ENCODE measurements at places on chromosomes 7 and 10. TPM values are rescaled to one million over a fixed set of nuclear protein-coding genes. Genes with fewer than 3 reads are reported as not detected.

DNA sequence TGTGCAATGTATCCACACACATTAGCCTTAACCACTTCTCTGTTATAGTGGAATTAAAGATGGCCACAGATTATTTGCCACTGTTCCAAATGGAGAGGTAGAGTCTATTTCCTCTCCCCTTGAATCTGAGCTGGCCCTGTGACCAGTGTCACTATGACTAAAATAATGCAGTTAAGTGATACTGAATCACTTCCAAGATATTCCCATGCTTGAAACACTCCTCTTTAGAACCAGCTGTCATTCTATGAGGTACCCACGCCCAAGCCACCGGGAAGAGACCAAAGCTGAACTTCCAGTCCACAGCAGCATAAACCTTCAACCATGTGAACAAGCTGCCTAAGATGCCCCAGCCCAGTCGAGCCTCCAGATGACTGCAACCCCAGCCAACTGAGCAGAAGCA lies 2.1 kb upstream of the DHX32 start:
- no peak overlapping the region for H3K4me3 ChIP-seq
- H3K36me3 ChIP-seq: no peaks in the 10 kb centered on the region
- H3K27ac ChIP-seq: no peak overlapping the region
- no peaks in the 10 kb centered on the region for H3K4me1 ChIP-seq
- DNase-seq: no peak

- no peak overlapping the region for H3K4me3 ChIP-seq
- no peak overlapping the region for H3K27ac ChIP-seq
- peaks cover 78% of the 10 kb centered on the region for H3K36me3 ChIP-seq
Measured at GRCh38 chr7:92569137-92569536, 21.1 kb downstream of the FAM133B start.

GRCh38 chr7:70719125-70719524 lies 412.8 kb upstream of the GALNT17 start:
- no peaks in the 10 kb centered on the region for H3K36me3 ChIP-seq
- peaks cover 24% of the 10 kb centered on the region for H3K4me1 ChIP-seq
- no peak for DNase-seq
- H3K4me3 ChIP-seq: no peak overlapping the region
- H3K27ac ChIP-seq: no peak overlapping the region

DNA sequence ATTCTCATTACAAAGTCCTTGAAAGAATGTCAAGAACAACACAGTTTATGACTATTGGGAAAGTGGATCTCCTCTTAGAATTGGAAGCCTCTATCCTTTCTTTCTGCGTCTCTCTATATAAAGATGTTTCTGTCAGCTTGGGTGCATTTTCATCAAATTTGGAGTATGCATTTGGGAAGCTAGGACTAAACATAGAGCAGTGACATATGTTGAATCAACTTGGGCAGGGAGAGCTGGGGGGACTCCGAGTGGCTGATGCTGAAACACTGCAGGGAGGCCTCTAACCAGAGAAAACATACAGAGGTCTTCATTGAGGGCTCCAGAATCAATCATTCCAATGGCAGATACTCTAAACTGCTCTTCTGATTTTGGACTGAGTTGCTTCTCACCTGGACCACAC lies 147.4 kb downstream of the PDE1C start:
- no peaks in the 10 kb centered on the region for H3K27me3 ChIP-seq
- H3K27ac ChIP-seq: no peak overlapping the region
- no peaks in the 10 kb centered on the region for H3K4me1 ChIP-seq
- no peak overlapping the region for H3K4me3 ChIP-seq
- DNase-seq: no peak

DNA sequence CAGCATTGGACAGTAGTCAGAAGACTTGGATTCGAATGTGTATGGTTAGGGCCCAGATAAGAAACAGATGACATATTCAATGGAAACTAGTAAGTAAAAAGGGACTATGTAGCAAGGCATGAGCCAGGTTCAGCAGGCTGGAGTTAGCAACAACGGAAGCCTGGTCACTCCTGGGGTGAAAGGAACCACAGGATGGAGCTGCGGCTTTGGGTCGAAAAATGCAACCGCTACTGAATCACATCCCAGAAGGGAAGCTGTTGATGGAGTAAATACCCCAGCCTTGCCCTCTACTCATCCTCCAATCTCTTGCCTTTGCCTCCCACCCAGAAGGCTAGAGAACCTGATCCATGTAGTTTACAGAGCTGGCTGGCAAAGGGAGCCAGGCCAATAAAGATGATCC lies 37.5 kb upstream of the EGR2 start:
- no peaks in the 10 kb centered on the region for H3K36me3 ChIP-seq
- peaks cover 13% of the 10 kb centered on the region for H3K4me1 ChIP-seq
- no peak overlapping the region for H3K27ac ChIP-seq
- no peak for DNase-seq
- H3K4me3 ChIP-seq: no peak overlapping the region

GRCh38 chr7:44388089-44388970 lies 62.9 kb upstream of the CAMK2B start:
- H3K27ac ChIP-seq: no peak overlapping the region
- H3K36me3 ChIP-seq: peaks cover 92% of the 10 kb centered on the region
- H3K27me3 ChIP-seq: no peaks in the 10 kb centered on the region
- H3K4me3 ChIP-seq: no peak overlapping the region
- DNase-seq: no peak

- H3K27me3 ChIP-seq: no peaks in the 10 kb centered on the region
- peaks cover 89% of the 10 kb centered on the region for H3K36me3 ChIP-seq
- peak; percentile 55 for DNase-seq
- H3K4me1 ChIP-seq: peaks cover 82% of the 10 kb centered on the region
- H3K27ac ChIP-seq: no peak overlapping the region
- H3K4me3 ChIP-seq: no peak overlapping the region
Measured at GRCh38 chr10:11197266-11197712, 179.6 kb downstream of the CELF2 start.

- peak overlapping the region; percentile 26 for H3K4me3 ChIP-seq
- H3K27ac ChIP-seq: peak overlapping the region; percentile 68
- H3K27me3 ChIP-seq: no peaks in the 10 kb centered on the region
- DNase-seq: peak; percentile 43
- peaks cover 11% of the 10 kb centered on the region for H3K36me3 ChIP-seq
Measured at GRCh38 chr10:103911021-103911459, 6.9 kb downstream of the STN1 start.

Gene HACD1
- total RNA-seq: 0.75 TPM

Gene MACC1
- total RNA-seq: 0.05 TPM

Gene VPS37D
- 0.96 TPM for total RNA-seq
